ENCODE measurements at places on chromosomes 1 and 21.
A peak's percentile ranks its signal among the peaks of the same experiment; 100 is the strongest.

DNA sequence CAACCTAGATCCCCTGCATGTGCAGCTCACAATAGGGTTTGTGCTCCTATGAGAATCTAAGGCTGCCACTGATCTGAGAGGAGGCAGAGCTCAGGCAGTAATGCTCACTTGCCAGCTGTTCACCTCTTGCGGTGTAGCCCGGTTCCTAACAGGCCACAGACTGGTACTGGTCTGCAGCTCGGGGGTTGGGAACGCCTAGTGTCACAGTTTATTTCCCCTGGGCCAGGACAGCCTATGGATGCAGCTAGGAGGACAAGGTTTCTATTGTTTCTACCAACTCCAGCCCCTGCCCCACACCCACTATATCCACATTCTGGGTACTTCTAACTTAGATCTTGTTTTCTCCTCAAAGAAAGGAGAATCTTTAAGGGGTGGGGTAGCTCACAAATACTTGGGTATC lies 58.7 kb upstream of the PRRC2C start:
- no peak for ATAC-seq

- ATAC-seq, result no peak
These were observed 42.4 kb upstream of the AK4 start for GRCh38 chr1:65105596-65105995.

- no peak for ATAC-seq
These were observed 126.9 kb upstream of the GRIK3 start for GRCh38 chr1:37161171-37161570.

DNA sequence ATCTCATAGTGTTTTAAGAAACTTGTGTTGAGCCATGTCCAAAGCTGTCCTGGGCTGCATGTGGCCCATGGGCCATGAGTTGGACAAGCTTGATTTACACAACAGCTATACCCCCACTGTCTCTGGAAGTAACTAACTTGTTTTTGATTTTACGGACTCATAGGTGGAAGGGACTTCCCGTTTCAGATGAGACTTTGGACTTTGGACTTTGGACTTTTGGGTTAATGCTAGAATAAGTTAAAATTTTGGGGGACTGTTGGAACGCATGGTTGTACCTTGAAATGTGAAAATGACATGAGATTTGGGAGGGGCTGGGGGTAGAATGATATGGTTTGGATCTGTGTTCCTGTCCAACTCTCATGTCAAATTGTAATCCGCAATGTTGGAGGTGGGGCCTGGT lies 52.6 kb upstream of the ZSWIM5 start:
- ATAC-seq, result no peak

- ATAC-seq, result peak; percentile 1
These were observed 21.6 kb downstream of the ENO1 start for GRCh38 chr1:8856689-8857412.

DNA sequence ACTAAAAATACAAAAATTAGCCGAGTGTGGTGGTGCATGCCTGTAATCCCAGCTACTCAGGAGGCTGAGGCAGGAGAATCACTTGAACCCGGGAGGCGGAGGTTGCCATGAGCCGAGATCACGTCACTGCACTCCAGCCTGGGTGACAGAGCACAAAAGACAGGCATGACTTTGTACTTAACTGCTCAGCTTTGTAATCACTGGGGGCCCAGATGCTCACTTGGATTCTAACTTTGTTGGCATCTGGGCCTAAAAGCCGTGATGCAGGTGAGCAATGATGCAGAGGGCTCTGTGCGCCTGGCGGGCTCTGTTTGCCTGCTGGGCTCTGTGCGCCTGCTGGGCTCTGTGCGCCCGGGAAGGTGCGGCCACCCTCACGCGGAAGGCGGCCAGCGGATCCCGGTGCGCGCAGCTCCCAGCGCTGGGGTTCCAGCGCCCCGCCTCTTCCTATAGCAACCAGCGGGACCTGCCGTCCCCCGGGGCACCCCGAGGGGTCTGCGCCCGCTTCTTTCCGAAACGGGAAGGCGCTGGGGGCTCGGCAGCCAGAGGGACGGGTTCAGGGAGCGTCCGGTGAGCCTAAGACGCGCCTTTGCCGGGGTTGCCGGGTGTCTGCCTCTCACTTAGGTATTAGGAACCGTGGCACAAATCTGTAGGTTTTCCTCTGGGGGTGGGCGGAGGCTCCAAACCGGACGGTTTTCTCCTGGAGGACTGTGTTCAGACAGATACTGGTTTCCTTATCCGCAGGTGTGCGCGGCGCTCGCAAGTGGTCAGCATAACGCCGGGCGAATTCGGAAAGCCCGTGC lies 31.7 kb downstream of the PRMT2 start:
- peak; percentile 66 for ATAC-seq

All from SK-N-SH treated with all-trans-retinoic acid at 6 μM for 48 hours (cell line).